ENCODE measurements at places on chromosomes 4 and X. TPM values are rescaled to one million over a fixed set of nuclear protein-coding genes. Genes with fewer than 3 reads are reported as not detected.

CTAG1B gene
- total RNA-seq, result not detected

ASB9 gene
- total RNA-seq, result 0.27 TPM

IL3RA gene
- total RNA-seq, result 0.76 TPM

USP27X gene
- total RNA-seq, result 1.1 TPM

FSTL5 gene
- total RNA-seq, result not detected

TMSB15B gene
- total RNA-seq, result 5.2 TPM

RWDD4 gene
- 29.7 TPM for total RNA-seq

ADAMTS3 gene
- total RNA-seq, result 0.11 TPM

TCP11X2 gene
- not detected for total RNA-seq

GATA1 gene
- total RNA-seq, result 0.33 TPM

AFF2 gene
- total RNA-seq, result 5.8 TPM

H2BW2 gene
- total RNA-seq, result not detected

POF1B gene
- total RNA-seq, result 0.08 TPM

SYN1 gene
- 0.24 TPM for total RNA-seq

MAGEC3 gene
- not detected for total RNA-seq

MID2 gene
- 14.3 TPM for total RNA-seq

SMAD1 gene
- total RNA-seq, result 1.9 TPM

IL13RA2 gene
- total RNA-seq, result not detected

XPNPEP2 gene
- 0.08 TPM for total RNA-seq

SRPX gene
- total RNA-seq, result 0.13 TPM

CXCL8 gene
- 3.9 TPM for total RNA-seq

DUSP21 gene
- not detected for total RNA-seq

MAGEA3 gene
- total RNA-seq, result not detected

PAGE5 gene
- 0.90 TPM for total RNA-seq
